ENCODE measurements at places on chromosomes 6 and 20.

DNA sequence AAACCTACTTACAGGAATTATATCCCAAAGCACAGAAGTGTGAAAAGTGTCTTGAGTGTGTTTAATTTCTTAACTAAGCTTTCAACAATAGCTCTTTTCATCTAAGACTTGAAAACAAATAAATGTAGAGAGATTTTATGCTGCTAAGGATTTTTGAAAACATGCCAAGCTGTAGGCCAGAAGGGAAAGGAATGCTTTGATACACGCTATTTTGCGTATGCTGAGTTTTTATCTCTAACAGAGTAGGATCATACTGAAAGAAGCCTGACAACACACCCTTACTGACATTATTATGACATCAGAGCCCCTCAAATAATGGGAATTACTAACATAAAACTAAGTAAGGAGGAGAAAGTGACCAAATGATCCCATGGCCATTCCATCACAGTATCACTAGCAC is 265.5 kb downstream of the KHDC1L start:
- DNase-seq, result no peak

GRCh38 chr6:114272582-114272981 is 70.2 kb downstream of the HS3ST5 start:
- DNase-seq, result no peak

DNA sequence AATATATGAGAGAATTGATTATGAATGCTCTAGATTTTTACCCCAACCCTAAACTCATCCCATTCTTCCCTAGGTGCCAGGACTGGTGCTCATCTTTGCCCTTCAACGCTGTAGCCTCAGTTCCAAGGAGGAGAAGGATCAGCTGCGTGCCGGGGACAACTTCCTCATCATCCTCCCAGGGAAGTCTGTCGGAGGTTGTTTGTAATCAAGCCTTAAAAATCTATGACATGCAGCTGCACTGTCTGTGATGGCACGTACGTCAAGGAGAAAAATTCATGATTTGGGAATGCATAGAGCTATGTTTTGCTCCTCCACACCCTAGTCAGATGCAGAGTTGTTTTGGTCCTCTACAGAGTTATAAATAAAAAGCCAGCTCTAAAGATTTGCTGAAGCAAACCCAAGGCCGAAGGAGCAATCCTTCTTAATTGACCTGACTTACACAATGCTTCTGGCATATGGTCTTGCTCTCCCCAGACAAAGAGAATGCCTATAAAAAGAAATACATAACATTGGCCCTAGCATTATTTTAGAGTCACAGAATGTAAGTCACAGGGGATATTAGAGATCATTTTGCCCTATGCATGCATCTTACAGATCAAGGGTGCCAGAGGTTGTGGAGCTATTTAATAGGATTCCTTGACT is 244.2 kb downstream of the HIVEP2 start:
- DNase-seq, result no peak

- DNase-seq, result no peak
These were observed 141.7 kb downstream of the ADGRG6 start for GRCh38 chr6:142443532-142443931.

DNA sequence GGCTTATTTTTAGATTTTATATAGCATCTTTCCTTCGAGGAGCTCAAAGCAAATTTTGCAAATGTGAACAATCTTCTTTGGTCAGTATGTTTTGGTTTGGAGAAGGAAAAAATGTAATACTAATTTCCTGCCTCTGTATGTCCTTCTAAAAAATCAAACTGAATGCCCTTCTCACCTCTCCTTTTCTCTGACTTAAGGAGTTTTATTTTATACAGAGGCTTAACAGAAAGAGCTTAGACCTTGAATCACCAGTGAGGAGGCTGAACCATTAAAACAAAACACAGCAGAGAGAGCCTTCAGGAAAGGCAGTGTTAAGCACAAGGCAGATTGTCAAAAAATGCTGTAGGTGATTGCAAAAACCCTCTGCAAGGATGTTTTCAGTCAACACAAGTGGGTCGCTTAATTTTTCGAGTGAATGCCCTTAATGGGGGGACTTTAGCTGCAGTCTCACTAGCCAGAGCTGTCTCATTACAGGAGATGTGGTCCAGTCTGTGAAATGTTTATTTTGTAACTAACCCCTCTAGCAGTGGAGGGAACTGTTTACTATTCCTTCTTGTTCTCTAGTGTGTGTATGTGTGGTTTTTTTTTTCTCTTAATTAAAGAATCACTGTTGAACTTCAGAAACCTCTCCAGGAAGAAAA is 481.3 kb upstream of the CITED2 start:
- no peak for DNase-seq

GRCh38 chr6:111680015-111680712 is 74.5 kb upstream of the TRAF3IP2 start:
- no peak for DNase-seq

GRCh38 chr6:148671085-148671484 is 75.7 kb upstream of the UST start:
- no peak for DNase-seq

Measured in cortex of kidney (tissue), 1 donor.